ENCODE measurements at places on chromosomes 1 and 21. TPM values are rescaled to one million over a fixed set of nuclear protein-coding genes. Genes with fewer than 3 reads are reported as not detected.

Gene GPX7
- total RNA-seq, result 31.0 TPM

DNA sequence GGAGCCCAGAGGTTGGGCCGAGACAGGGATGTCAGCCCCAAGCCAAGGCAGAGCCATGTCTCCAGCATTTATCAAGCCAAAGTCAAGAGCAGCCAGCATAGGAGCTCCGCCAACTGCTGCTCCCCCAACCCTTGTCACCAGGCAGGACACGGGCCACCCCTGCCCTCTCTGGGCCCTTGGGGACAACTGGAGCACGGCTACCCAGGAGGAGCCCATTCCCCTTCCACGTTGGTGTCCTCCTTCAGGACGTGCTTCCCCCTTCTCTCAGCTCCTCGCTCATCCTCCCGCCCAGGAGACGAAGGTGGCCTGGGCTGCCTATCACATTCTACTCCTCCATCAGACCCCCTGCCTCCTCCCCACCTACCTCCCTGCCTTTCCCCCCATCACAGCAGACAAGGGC is 19.9 kb upstream of the PEF1 start:
- DNase-seq, result no peak

DNA sequence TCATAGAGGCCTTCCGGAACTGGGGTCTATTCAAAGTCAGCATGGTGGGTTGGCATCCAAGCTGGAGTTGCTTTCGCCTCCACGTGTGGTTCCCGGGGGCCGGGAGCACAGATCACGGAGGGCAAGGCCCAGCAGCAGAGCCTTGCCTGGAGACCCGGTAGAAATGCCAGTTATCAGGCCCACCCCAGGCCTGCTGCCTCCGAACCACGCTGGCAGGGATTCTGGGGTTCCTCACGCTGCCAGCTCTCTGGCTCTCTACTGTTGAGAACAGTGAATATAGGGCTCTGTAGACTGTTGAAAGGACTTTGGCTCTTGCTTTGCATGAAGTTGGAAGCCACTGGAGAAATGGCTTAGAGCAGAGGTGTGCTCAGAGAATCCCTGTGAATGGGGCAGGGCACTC is 127.5 kb downstream of the RIPK4 start:
- no peak for DNase-seq

Gene C2CD4D
- not detected for total RNA-seq

- no peak for DNase-seq
Measured at GRCh38 chr1:115492019-115492595, 149.7 kb upstream of the VANGL1 start.

GRCh38 chr1:237111807-237112206 is 69.8 kb downstream of the RYR2 start:
- DNase-seq, result no peak

- DNase-seq, result no peak
Measured at GRCh38 chr1:31467005-31467674, 54.1 kb downstream of the SERINC2 start.

Gene OR2L5
- not detected for total RNA-seq

DNA sequence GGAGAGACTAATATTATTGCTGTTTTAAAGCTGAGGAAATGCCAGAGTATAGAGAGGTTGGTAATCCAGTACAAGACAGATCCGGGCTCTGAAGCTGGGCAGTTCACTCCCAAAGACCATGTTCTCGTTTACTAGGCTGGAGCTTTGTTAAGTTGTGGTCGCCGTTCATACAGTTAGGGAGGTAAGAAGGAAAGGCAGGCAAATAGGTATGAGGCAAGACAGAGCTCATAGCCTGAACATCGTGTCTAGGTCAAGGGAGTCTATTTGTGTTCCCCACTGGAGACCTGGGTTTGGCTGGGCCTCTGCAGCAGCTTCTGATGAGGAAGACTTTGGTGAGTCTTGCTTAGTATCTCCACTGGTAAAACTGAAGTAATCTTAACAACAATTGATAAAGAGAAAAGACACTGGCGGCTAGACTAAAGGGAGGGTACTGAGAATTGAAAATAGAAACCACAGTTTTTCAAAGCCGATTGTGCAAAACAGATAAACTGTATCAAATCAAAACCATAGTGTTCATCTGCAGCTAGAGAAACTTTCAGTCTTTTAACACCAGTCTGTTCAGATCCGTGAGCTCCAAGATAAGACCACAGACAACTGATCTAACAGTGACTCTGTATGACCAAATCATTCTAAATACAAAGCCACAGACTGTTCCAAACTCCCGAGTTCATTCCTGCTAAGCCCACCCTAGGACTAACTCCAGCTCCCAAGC is 217.0 kb upstream of the FAM78B start:
- no peak for DNase-seq

DNA sequence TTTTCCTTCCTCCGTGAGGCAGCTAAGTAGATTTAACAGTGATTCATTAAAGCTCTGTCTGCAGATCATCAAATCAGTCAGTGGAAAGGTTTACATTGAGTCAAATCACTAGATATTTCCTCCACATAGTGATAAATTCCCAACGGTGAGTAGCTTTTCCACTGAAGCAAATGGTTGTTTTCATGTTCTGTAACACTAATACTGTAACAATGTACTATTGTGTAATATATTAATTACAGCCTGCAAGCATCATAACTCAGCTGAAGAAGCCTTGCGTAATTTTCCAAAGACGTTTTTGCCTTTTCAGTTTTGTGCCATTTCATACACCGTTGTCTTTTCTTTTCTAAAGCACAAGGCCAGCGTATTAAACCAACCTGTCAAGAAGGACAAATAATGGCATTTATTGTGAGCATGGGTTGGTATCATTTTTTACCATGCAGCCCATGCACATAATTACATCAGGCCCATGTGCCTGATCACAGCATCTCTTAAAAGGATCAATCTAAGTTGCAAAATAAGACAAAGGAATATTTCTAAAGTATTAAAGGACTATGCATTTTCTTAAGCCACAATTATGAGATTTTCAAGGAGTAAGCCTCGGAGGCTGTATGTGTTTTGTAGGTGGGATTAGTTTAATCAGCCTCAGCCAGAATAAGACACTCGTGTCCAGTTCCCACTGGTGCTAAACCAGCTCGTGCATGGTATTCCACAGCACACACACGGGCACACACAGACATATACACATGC is 16.7 kb upstream of the PDE9A start:
- DNase-seq, result peak; percentile 64

GRCh38 chr1:43821471-43821870 is 112.1 kb upstream of the ARTN start:
- no peak for DNase-seq

DNA sequence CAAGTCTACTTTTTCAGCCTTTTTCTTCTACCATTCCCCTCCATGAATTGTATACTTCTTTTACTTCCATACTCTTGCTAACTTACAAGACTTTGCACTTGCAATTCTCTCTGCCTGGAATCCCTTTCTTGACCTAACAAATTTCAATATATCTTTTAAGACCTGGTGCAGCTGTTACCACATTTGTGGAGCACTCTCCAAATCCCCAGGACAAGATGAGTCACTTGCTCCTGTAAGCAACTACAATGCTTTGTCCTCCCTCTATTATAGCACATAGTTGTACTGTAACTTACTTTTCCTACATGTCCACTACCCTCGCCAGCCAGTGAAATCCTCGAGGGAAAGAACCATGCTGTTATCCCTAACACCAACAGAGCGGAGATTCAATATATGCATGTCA is 43.1 kb downstream of the WARS2 start:
- DNase-seq, result peak; percentile 51

Gene SMCP
- not detected for total RNA-seq

DNA sequence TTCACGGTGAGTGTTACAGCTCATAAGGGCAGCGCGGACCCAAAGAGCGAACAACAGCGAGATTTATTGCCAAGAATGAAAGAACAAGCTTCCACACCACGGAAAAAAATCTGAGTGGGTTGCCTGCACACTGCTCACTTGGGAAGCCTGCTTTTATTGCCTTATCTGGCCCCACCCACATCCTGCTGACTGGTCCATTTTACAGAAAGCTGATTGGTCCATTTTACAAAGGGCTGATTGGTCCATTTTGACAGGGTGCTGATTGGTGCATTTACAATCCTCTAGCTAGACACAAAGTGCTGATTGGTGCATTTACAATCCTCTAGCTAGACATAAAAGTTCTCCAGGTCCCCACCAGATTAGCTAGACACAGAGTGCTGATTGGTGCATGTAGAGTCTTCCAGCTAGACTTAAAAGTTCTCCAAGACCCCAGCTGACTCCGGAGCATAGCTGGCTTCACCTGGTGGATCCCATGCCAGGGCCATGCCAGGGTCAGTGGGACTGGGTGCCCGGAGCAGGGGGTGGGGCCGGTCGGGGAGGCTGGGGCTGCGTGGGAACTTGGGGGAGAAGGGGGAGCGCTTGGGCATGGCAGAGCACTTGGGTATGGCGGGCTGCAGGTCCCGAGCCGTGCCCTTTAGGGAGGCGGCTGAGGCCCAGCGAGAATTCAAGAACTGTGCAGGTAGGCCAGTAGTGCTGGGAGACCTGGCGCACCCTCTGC is 75.4 kb upstream of the ATP1A1 start:
- DNase-seq, result no peak

Gene CNKSR1
- not detected for total RNA-seq

Gene TSEN15
- 31.6 TPM for total RNA-seq

GRCh38 chr1:36183309-36183856 is 27.4 kb downstream of the MAP7D1 start:
- peak; percentile 70 for DNase-seq

- no peak for DNase-seq
Measured at GRCh38 chr1:172536256-172536655, 3.3 kb downstream of the SUCO start.

Gene TNFAIP8L2
- not detected for total RNA-seq

- DNase-seq, result no peak
Measured at GRCh38 chr1:221166559-221167318, 287.5 kb downstream of the HLX start.

GRCh38 chr1:168485048-168485447 is 58.7 kb downstream of the XCL2 start:
- DNase-seq, result peak; percentile 88

DNA sequence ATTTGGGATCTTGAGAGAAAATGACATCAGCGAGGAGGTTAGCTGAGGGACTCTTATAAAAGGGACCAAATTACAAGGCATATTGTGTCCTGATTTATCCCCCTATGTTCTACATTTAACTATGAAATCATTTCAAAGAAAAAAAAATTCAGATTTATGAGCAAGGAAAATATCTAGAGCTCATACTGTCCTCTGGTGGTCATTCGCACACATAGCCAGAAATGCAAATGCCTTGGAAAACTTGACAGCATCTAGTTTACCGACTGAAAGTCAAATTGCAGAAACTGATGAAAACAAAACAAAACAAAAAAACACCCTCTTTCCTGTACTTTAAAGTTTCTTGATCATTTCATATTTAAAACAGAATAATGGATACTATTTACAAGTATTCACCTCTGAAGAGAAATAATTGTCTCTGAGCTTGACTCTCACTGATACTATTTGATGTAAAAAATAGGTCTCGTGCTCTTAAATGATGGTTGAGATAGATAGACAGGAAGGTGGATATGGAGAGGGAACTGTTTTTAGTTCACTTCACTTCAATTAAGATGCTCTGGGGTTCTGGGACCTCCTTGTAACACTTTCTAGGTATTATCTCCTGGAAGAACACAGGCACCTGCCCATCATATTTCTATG is 253.8 kb downstream of the PCP4 start:
- no peak for DNase-seq

Gene CLIC4
- total RNA-seq, result 571 TPM

DNA sequence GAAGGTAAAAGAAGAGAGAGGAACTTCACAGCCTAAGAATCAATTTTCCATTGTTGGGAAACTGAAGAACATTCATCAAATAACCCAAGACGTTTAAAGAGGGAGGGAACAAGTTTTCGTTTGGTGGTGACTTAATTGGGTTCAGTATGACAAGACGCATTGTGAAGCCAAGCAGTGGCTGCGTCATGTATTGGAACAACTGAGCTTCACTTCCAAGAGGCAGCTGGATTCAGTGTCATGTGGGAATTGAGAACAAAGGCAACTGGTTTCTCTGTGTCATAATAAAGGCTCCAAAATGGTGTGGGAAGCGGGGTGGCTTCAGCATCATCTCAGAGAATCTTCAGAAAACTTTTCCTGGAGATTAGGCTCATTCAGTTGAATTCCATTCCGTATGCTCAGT is 29.8 kb upstream of the RC3H1 start:
- DNase-seq, result peak; percentile 62

Gene DMAP1
- total RNA-seq, result 19.8 TPM

DNA sequence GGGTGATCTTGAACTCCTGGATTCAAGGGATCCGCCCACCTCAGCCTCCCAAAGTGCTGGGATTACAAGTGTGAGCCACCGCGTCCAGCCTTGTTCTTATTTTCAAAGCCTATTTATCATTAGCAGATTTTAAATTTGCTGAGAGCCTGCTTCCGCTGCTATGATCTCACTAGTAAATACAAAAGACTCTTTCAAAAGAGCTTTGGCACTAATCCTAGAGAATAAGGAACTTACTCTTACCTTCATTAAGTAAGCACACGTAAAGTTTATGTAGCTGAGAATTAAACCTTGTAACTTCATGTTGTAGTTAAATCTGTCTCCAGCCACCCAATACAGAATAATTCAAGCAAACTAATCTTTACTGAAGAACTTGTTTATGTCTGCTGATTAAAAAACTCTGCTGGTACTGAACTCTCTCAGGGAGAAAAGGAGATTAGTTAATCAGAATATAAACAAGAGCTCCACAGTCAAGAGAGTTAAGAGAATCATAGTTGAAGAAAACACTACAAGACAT is 72.3 kb downstream of the RUSC1 start:
- DNase-seq, result peak; percentile 27

Gene RXRG
- total RNA-seq, result not detected

DNA sequence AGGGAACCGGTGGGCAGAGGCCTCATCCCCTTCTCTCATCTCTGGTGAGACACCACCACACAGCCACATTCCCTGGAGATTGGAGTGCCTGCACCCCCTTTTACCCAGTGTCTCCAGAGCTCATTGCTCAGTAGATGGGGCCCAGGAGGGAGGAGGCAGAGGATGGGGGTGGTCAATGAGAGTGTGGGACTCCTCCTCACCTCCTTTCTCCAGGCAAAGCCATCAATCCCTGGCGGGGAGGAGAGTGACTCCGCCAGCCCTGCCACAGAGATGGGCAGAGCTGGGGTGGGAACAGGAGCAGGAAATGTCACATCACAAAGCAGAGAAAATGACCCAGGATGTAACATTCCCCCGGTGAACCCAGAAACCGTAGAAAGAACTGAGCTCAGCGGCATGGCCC is 117.2 kb downstream of the MATN1 start:
- no peak for DNase-seq

GRCh38 chr1:193558491-193559028 is 372.1 kb upstream of the B3GALT2 start:
- peak; percentile 74 for DNase-seq

DNA sequence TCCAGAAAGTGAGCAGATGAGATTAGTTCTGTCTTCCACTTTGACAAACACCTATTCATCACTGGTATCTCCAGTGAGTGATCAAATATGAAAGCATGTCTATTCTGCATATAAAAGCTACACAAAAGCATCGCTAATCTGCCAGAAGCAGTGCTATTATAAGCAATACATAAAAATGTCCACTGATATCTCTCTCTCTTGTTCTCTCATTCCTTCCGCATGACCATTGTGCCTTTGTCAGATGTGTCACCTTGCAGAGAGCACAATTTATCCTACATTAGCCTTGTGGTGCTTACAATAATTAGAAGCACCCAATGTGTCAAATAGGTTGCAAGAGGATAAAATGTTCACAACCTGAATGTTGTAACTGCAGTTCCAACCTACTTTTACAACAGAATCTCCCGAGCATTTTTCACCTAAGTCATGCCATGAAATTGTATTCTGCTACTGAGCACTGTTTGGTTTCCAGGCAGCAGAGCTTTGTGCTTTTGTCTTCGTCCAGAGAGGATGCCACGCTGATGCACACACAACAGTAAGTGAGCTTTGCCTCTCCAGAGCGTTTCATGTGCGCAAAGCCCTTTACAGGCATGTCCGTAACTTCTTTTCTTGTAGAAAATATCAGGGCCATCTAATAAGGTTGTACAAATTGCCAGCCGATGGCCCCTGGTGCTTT is 198.7 kb upstream of the PLD5 start:
- DNase-seq, result no peak

Gene WDR64
- total RNA-seq, result not detected

Measured in fibroblast of the aortic adventitia (primary cell).